ENCODE measurements at places on chromosomes 3 and 15. TPM values are rescaled to one million over a fixed set of nuclear protein-coding genes. Genes with fewer than 3 reads are reported as not detected.

DNA sequence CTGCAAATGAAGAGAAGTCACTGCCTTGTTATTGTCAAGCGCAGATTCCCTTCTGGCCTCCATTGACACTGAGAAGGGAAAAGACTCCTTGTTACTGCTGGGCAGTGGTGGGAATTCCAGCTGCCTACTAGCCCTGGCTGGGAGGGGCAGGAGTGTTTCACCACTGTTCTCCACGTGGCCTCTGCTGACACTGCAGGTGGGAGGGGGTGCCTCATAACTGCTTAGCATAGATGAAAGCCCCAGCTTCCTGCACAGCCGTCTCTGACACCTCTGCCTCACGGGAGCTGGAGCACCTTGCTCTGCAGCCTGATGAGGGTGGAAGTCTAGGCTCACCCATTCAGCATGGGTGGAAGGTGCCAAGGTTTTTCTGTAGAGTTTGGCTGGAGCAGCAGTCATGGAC, 52.1 kb downstream of the TM2D3 start:
- no peak overlapping the region for H3K4me3 ChIP-seq
- no peaks in the 10 kb centered on the region for H3K36me3 ChIP-seq
- no peaks in the 10 kb centered on the region for H3K4me1 ChIP-seq
- no peak overlapping the region for H3K27ac ChIP-seq
- DNase-seq: no peak

- no peaks in the 10 kb centered on the region for H3K4me1 ChIP-seq
- no peak overlapping the region for H3K27ac ChIP-seq
- H3K36me3 ChIP-seq: no peaks in the 10 kb centered on the region
- no peak overlapping the region for H3K4me3 ChIP-seq
- no peak for DNase-seq
These were observed 95.5 kb upstream of the SETMAR start for GRCh38 chr3:4207672-4208071.

GRCh38 chr3:185537369-185537970, 14.9 kb downstream of the LIPH start:
- no peaks in the 10 kb centered on the region for H3K36me3 ChIP-seq
- H3K4me3 ChIP-seq: no peak overlapping the region
- no peak for DNase-seq
- no peaks in the 10 kb centered on the region for H3K27me3 ChIP-seq
- peaks cover 7% of the 10 kb centered on the region for H3K4me1 ChIP-seq
- no peak overlapping the region for H3K27ac ChIP-seq

DNA sequence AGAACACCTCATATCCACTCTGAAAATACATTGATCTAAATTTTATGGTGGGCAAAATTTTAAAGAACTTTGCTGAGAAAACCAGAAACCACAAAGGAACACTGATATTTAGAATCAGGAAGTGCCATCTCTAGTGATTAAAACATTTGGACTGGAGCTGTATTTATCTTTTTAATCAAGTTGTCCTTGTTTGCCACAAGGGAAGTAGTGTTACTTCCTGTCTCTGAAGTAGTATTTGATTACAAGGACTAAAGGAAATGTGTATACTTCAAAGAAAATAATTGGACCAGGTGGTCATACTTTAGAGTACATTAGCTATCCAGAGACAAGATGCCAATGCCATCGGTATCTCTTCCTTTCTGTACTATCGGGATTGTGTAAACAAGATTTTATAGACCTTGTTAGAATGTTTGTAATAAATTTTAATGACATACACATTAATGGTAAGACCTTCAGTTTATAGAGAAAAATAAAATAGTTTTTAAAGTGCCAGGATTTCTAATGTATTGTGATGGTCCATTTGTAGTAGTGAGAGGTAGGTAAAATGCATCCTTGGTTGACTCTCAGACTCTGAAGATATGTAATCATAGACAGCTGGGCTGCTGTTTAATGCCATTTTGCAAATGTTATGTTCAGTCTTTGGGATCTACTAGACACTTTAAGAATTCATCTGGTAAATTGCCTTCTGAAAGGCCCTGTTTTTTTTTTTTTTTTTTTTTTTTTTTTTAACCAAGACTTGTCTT, 131.9 kb downstream of the B3GALNT1 start:
- no peak overlapping the region for H3K4me3 ChIP-seq
- no peak overlapping the region for H3K27ac ChIP-seq
- H3K4me1 ChIP-seq: no peaks in the 10 kb centered on the region
- H3K36me3 ChIP-seq: no peaks in the 10 kb centered on the region
- DNase-seq: no peak

- no peak overlapping the region for H3K27ac ChIP-seq
- no peak for DNase-seq
- H3K4me1 ChIP-seq: no peaks in the 10 kb centered on the region
- no peak overlapping the region for H3K4me3 ChIP-seq
- H3K36me3 ChIP-seq: no peaks in the 10 kb centered on the region
These were observed 116.7 kb downstream of the WDR76 start for GRCh38 chr15:43943511-43943910.

- H3K27ac ChIP-seq: no peak overlapping the region
- H3K36me3 ChIP-seq: peaks cover 8% of the 10 kb centered on the region
- peak; percentile 48 for DNase-seq
- peaks cover 73% of the 10 kb centered on the region for H3K4me1 ChIP-seq
These were observed 29.5 kb downstream of the GLB1 start for GRCh38 chr3:33067484-33067883.

DNA sequence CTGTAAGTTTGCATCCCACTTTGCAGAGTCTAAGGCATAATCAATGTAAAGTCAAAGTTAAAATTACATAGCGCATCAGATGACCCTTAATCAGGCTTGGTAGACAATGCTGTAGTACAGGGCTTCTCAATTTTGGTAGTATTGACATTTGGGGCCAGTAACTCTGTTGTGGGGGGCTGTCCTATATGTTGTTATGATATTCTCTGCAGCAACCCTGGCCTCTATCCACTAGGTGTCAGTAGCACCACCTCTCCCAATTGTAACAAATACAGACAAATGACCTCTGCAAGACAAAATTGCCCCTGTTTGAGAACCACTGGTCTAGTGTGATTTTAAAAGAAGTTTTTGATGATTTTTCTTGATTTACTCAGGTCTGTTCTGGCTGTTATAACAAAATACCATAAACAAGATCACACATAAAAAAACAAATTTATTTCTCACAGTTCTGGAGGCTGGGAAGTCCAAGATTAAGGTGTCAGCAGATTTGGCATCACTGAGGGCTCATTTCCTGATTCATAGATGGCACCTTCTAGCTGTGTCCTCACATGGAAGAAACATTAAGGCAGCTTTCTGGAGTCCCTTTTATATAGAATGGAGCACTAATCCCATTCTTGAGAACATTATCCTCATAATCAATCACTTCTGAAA, 37.6 kb upstream of the SLC9A9 start:
- H3K27ac ChIP-seq: no peak overlapping the region
- H3K27me3 ChIP-seq: no peaks in the 10 kb centered on the region
- DNase-seq: peak; percentile 19
- no peaks in the 10 kb centered on the region for H3K4me1 ChIP-seq
- H3K4me3 ChIP-seq: no peak overlapping the region

- H3K4me1 ChIP-seq: peaks cover 5% of the 10 kb centered on the region
- no peak for DNase-seq
- no peaks in the 10 kb centered on the region for H3K27me3 ChIP-seq
These were observed 126.5 kb downstream of the FMN1 start for GRCh38 chr15:33068007-33068481.

- H3K27me3 ChIP-seq: no peaks in the 10 kb centered on the region
- no peaks in the 10 kb centered on the region for H3K4me1 ChIP-seq
- H3K36me3 ChIP-seq: no peaks in the 10 kb centered on the region
- no peak for DNase-seq
- H3K27ac ChIP-seq: no peak overlapping the region
- H3K4me3 ChIP-seq: no peak overlapping the region
These were observed 27.6 kb downstream of the FAM3D start for GRCh38 chr3:58639001-58639400.

- DNase-seq: no peak
These were observed 84.6 kb downstream of the DGKG start for GRCh38 chr3:186277268-186277909.

DNA sequence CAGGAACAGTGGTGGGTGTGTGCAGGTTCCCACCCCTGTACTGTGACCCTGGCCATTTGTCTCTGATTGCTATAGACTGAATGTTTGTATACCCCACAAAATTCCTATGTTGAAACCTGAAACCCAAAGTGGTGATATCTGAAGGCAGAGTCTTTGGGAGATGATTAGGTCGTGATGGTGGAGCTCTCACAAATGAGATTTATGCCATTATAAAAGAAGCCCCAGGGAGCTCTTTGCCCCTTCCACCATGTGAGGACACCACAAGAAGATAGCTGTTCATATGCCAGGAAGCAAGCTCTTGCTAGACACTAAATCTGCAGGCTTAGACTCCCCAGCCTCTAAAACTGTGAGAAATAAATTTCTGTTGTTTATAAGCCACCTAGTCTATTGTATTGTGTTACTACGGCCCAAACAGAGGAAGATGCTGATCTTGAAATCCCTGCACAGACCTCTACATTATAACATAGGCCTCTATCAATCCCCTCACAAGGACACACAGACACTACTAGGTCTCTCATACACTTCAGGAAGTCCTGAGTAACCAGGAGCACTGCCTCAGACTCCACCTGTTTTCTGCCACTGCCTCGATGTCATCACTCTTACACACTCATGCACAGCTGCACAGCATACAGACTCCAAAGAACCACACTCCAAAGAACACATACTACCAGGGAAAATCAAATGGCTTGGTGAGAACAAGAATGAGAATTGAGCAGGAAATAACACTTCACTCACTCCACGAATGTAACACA, 14.7 kb downstream of the IGSF11 start:
- DNase-seq: no peak
- no peaks in the 10 kb centered on the region for H3K4me1 ChIP-seq
- H3K27ac ChIP-seq: no peak overlapping the region
- no peak overlapping the region for H3K4me3 ChIP-seq
- H3K36me3 ChIP-seq: no peaks in the 10 kb centered on the region

DNA sequence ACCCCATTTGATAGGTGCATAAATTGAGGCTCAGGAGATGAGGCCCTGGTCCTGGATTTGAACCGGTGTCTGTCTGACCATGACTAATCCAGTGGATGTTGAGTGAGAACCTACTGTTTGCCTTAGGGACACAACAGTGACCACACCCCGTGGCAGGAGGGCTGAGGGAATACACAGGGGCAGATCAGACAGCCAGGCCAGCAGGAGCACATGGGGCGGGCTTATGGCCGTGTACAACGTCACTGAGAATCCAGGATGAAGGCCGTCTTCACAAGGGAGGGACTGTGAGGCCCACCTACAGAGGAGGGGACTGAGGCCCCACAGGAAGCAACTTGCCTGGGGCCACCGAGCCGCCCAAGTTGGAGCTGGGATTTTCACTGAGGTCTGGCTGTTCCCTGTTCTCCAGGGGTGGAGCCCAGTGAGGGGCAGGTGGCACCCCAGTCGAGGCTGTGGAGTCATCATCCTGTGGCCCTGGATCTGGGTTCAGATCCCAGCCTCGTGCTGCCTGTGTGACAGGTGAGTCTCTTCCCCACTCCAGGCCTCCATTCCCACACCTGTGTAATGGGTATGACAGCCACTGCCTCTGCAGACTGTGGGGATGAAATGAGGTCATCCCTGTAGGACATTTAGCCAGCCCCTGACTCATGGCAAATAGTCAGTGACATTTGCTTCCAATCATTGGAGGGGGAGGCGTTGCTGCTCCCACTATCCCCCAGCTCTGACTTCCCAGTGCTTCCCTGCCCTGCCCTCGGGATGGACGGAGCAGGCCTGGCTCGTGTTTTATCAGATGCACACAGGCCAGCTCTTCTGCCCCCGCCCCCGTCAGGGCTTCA, 6.3 kb upstream of the PLXND1 start:
- no peaks in the 10 kb centered on the region for H3K27me3 ChIP-seq
- DNase-seq: no peak
- H3K27ac ChIP-seq: no peak overlapping the region
- no peaks in the 10 kb centered on the region for H3K36me3 ChIP-seq

- no peak overlapping the region for H3K27ac ChIP-seq
- no peak for DNase-seq
These were observed 6.0 kb upstream of the TM2D3 start for GRCh38 chr15:101657968-101658784.

- H3K27ac ChIP-seq: no peak overlapping the region
- no peaks in the 10 kb centered on the region for H3K27me3 ChIP-seq
- DNase-seq: no peak
- H3K4me3 ChIP-seq: no peak overlapping the region
- H3K4me1 ChIP-seq: no peaks in the 10 kb centered on the region
- no peaks in the 10 kb centered on the region for H3K36me3 ChIP-seq
These were observed 137.7 kb downstream of the LRIG1 start for GRCh38 chr3:66363148-66363547.

DNA sequence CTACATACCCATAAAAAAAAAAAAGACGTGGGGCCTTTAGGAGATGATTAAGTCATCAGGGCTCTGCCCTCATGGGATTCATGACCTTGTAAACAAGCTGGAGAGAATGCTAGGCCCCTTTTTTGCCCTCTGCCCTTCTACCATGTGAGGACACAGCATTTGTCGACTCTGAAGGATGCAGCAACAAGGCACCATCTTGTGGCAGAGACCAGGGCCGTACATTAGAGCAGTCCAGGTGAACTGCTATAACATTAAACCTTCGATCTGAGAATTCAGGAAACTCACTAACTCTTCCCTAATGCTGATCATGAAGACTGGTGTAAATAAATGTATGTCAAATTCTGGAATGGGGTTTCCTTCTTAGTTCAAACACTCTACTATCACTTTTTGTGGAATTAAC, 30.7 kb upstream of the SIAH2 start:
- no peaks in the 10 kb centered on the region for H3K27me3 ChIP-seq
- H3K36me3 ChIP-seq: no peaks in the 10 kb centered on the region
- H3K4me3 ChIP-seq: no peak overlapping the region
- DNase-seq: no peak

DNA sequence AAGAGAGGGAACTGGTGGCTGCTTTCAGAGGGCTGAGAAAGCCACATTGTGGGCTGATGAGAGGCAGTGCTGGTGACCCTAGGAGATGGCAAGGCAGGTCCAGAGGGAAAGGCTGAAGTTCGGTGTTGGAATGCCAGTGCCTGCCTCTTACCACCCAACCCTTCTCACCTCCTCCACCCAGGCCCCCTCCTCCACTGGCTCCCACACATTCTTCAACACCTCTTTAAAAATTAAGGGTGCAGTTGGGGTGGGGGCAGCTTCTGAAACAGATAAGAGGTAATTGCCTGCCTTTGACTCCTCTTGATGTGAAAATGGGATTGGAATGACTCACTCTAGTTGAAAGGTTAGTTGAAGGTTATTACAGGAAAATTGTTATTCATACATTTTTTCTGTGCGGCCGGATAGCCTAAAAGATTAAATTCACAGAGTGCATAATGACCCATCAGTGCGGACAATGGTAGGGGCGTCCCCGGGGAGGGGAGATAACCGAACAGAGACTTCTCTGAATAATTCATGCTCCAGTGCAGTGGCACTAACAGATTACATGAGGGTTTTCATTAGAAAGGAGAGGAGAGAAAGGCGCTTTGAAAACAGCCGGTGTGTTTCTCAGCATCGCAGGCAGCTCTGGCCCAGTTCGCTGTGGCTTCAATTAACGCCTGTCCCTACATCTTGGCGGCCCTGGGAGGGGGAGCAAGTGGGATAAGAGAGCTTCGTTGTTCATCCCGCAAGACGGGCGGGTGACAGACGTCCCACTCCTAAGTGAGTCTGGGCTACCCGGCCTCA, 212.4 kb downstream of the TLE3 start:
- H3K27ac ChIP-seq: no peak overlapping the region
- H3K4me1 ChIP-seq: no peaks in the 10 kb centered on the region
- no peaks in the 10 kb centered on the region for H3K27me3 ChIP-seq
- no peak for DNase-seq
- no peak overlapping the region for H3K4me3 ChIP-seq

The LRRIQ4 gene
- total RNA-seq: not detected

The GOLGA6L7 gene
- total RNA-seq: not detected

The DUOXA2 gene
- total RNA-seq: not detected

The NCEH1 gene
- 5.1 TPM for total RNA-seq

The CLSTN2 gene
- not detected for total RNA-seq

The CAPN3 gene
- 25.0 TPM for total RNA-seq

The CYP8B1 gene
- total RNA-seq: not detected
